ENCODE measurements at places on chromosomes 11 and 22.

GRCh38 chr11:83310718-83311117 is 24.6 kb upstream of the CCDC90B start:
- DNase-seq = no peak

DNA sequence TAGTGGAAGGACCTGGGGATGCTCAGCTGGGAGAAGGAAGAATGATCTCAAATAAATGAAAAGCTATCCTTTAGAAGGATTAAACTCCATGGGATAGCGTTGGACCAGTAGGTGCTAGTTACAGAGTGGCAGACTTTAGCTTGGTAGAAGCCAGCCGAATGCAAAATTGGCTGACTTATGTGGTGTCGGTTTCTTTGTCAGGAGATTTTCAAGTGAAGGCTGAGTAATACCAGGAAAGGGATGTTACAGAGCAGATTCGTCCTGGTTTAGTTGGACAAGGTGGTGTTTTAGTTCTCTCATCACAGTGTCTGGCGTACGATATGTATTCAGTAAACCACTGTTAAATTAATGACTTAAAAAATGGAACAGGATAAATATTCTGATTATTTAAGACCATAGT is 26.0 kb downstream of the FDX1 start:
- no peak for DNase-seq

DNA sequence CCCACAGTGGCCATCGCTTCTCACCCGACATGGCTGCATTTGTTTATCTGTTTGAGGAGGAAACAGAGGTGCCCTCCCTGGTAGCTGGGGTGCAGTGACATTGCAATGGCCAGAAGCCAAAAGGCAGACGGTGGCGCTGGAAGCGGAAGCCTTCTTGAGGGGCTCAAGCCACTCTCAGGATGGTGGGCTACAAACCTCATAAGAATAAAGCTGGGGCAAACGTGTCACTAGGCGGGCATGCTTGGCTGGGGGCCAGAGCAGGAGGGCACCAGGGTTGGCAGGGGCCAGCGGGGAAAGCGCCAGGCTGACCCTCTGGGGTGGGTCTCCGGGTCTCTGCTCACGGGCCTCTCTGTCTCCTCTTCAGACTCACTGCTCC is 12.6 kb downstream of the TNNT3 start:
- DNase-seq = no peak

DNA sequence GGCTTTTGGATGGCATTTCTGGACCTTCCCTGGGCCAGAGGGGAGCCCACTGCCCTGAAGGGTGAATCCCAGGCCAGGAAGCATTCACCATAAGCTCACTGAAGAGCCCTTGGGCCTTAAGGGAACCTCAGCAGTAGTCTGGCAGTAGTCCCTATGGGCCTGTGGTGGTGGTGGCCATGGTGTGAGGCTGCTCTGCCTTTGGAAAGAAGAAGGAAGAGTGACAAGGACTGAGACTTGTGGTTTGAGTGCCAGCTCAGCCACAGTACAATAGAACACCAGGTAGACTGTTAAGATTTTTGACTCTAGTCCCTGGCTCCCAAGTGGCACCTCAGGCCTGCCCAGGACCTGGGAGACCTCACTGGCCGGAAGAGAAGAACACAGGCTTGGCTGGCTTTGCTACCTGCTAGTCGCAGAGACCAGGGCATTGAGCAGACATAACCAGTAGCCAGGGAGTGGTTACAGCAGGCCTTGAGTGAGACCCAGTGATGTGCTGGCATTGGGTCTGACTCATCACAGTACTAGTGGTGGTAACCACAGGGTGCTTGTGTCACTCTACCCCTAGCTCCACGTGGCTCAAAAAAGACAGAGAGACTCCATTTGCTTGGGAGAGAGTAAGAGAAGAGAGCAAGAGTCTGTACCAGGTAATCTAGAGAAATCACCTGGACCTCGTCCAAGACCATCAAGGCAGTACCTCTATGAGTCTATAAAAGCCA is 259.8 kb upstream of the BLID start:
- DNase-seq = no peak

GRCh38 chr11:79414644-79415317 is 26.0 kb downstream of the TENM4 start:
- DNase-seq = no peak

GRCh38 chr11:60872124-60872960 is 5.0 kb downstream of the ZP1 start:
- no peak for DNase-seq

Data from HuH-7 (cell line).